Spinal cord (tissue), 10 donors: ENCODE measurements at places on chromosomes 13 and 19. TPM values are rescaled to one million over a fixed set of nuclear protein-coding genes. Genes with fewer than 3 reads are reported as not detected.

The GJA3 gene
- total RNA-seq, result 1.6 TPM

The FGF9 gene
- 15.3 TPM for total RNA-seq

The CASP14 gene
- total RNA-seq, result not detected

The KLK3 gene
- not detected for total RNA-seq

The ZNF536 gene
- total RNA-seq, result 41.1 TPM

The PDCD2L gene
- 9.0 TPM for total RNA-seq

The PLK5 gene
- total RNA-seq, result 0.66 TPM

The TMPRSS9 gene
- 0.59 TPM for total RNA-seq

The PNPLA6 gene
- 47.8 TPM for total RNA-seq

The ZNF420 gene
- total RNA-seq, result 33.1 TPM

The SCN1B gene
- 5.8 TPM for total RNA-seq

The TTC9B gene
- total RNA-seq, result 34.2 TPM

The CAPN12 gene
- total RNA-seq, result 0.69 TPM

The PNMA8A gene
- total RNA-seq, result 93.0 TPM

The ZNF439 gene
- 21.8 TPM for total RNA-seq

The CEACAM3 gene
- total RNA-seq, result not detected

The ADGRE1 gene
- 1.1 TPM for total RNA-seq

The MRPS12 gene
- 21.9 TPM for total RNA-seq

The PLVAP gene
- 22.3 TPM for total RNA-seq

The SRRM5 gene
- 0.22 TPM for total RNA-seq

The KASH5 gene
- 1.3 TPM for total RNA-seq

The NOVA2 gene
- total RNA-seq, result 5.4 TPM

The FGF21 gene
- total RNA-seq, result not detected

The UBE2L5 gene
- not detected for total RNA-seq

The ATP1A3 gene
- 434 TPM for total RNA-seq

The PROZ gene
- total RNA-seq, result not detected

The GATAD2A gene
- total RNA-seq, result 26.3 TPM

The ZNF578 gene
- 10.6 TPM for total RNA-seq

The EFNB2 gene
- total RNA-seq, result 83.3 TPM

The CEACAM8 gene
- 0.11 TPM for total RNA-seq

The IGFL3 gene
- not detected for total RNA-seq

The FGF22 gene
- 1.2 TPM for total RNA-seq

The KIR2DL3 gene
- total RNA-seq, result not detected

The TEKTIP1 gene
- total RNA-seq, result not detected

The CRX gene
- not detected for total RNA-seq

The ZNF700 gene
- 22.2 TPM for total RNA-seq

The ICAM4 gene
- 1.8 TPM for total RNA-seq

The DLEU7 gene
- 7.3 TPM for total RNA-seq

The FXYD1 gene
- 20.4 TPM for total RNA-seq

The IGLON5 gene
- total RNA-seq, result 12.1 TPM

The IL12RB1 gene
- total RNA-seq, result 0.40 TPM
